ENCODE measurements at places on chromosomes 5 and 9.

GRCh38 chr5:24135536-24135935, 509.2 kb downstream of the CDH10 start:
- DNase-seq = no peak

DNA sequence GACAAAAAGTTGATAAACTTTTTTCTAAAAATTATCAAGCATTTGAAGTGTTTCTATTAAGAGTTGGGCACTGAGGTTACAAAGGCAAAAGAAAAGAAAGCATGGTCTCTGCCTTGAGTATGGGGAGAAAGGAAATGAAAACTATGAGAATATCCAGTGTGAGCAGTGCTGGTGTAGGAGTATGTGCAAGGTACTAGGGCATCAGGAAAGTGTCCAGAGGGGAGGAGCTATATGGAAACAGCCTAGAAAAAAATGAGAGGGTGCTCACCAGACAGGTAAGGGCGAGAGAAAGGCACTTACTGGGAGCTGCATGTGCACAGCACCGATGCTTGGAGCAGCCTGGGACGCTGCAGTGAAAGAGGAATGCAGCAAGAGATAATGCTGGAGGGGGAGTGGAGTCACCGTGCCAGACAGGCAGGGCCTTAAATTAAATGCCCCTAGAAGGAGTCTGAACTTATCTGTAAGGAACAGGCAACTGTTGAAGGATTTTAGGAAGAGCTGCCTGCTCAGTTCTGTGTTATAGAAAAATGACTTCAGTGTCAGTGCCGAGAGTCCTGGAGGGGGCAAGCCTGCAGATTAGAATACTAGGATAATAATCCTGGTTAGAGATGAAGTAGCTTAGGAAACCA, 14.0 kb downstream of the MCC start:
- no peak for DNase-seq

DNA sequence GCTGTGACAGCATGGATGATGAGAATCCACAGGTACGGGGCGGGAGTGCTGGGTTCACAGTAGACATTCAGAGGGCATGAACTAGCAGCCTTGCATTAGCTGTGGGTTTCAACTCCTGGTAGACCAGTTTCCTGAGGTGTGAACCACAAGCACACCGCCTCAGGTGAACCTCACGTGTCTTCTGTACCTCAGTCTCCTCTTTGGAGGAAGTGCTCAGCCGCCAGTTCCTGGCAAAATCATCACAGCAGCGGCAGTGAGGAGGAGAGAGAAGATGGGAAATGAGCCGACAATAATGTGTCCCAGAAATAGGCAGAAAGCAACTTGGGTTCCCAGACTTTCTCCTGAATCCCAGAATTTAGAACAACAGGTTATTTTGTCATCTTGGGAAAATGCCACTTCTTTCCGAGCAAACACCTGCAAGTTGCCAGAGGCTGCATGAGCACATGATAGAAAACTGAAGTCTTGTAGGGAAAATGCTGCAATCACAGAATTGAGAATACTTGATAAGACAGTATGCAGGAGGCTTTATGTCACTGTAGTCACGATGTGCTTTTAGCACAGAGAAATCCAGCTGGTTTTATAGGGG, 258.5 kb downstream of the AOPEP start:
- DNase-seq = no peak

DNA sequence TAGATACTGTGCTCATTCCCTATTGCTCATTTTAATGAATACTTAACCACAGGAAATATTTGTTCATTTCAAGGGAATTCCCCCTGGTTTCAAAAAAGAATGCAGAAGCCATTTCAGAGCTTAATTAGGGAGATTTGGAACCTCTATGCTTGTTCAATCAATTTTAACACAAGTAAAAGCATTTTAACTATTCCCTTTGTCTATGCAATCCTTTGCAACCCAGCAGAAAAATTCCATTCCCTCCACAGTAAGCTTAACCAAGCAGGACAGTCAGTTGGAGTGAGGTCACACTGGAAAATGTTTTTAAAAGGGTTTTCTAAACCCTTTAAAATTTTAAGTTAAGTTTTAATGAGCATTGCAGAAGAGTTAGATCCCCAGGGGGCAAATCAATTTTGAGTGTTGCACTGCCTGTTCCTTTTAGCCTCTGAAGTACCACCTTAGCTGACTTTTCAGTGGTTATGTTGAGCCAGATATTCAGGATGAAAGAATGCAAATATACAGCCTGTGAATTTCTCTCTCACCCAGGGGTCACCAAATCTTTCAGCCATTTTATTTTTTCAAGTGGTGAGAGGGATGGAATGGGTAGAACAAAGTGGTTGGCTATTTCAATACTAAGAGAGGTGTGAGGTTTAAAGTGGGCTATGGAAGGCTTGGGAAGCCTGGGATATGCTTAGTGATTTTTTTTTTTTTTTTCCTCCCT, 356.2 kb upstream of the NUDT12 start:
- peak; percentile 11 for DNase-seq

GRCh38 chr9:36924757-36925432, 109.2 kb downstream of the PAX5 start:
- DNase-seq = no peak

GRCh38 chr9:100211476-100211875, 112.4 kb downstream of the INVS start:
- no peak for DNase-seq

GRCh38 chr5:112604732-112605630, 132.7 kb upstream of the APC start:
- no peak for DNase-seq

- no peak for DNase-seq
These were observed 79.3 kb upstream of the SH3PXD2B start for GRCh38 chr5:172533399-172534228.

DNA sequence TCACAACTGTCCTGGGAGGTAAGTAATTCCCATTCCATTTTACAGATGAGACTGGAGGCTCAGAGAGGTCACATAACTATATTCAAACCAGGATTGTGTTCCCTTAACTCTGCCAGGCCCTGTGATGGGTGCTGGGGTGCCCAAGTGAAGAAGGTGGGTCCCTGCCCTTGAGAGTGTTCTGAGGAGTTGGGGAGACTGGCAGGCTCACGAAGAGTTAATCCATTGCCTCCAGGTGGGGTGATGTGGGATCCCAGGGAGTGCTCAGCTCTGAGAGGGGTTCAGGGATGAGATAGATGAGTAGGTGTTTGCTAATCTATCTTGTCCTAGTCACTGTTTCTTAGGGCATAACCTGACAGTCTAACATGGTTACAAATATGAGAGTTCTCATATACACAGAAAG, 36.7 kb downstream of the GSN start:
- no peak for DNase-seq

GRCh38 chr5:14996997-14997396, 125.4 kb upstream of the ANKH start:
- DNase-seq = no peak

GRCh38 chr5:33281431-33281843, 159.3 kb upstream of the TARS1 start:
- DNase-seq = no peak

GRCh38 chr5:1500411-1501091, 23.2 kb downstream of the LPCAT1 start:
- DNase-seq = no peak

DNA sequence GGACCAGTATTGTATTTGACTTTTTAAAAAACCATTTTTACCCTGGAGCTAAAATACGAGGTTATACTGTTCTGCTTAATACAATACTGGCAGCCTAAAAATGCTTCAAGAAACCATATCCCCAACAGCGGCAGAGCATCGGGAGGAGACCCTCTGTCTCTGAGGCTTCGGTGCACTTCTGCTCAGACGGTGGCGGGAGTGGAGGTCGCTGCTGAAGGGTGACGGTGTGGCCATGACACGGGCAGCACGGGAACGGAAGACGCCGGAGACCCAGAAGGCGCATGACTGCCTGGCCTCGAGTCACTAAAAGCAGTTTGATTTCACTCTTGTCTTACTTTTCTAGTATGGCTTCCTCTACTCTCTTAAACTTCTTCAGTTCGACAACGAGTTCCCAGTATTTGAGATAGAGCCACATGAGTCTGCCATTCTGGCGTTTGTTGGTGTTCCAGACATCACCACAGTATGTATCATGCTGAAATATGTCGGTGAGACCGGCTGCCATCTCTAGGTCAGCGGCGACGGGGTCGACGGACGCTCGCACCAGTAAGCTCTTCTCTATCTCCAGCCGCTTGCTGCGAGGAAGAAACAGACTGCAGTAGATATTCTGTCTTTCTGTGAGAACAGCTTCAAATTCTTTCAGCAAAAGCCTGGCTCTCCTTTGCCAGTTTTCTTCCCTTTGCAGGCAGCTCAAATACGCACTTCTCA, 12.8 kb downstream of the CCDC127 start:
- DNase-seq = no peak

DNA sequence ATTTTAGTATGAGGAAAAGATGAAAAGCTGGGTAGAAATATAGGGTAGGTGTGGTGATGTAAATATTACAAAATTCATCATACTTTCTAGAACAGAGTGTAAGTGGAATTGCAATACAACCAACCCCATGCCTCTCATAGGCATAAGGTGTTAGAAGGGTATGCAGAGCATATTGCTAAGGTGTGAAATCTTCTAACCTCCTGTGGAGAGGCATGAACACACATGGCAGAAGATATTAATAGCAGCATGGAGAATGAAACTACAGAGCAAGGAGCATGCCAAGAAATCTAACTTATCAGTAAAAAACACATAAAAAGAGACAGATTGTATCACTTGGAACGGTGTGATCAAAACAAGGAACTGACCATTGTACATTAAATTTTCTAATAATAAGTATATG, 441.5 kb downstream of the CDH18 start:
- DNase-seq = no peak

- DNase-seq = peak; percentile 47
These were observed 282.9 kb downstream of the SLF1 start for GRCh38 chr5:94901191-94901979.

Measured in RCC 7860 (cell line).